ENCODE measurements at places on chromosomes 12 and 14. TPM values are rescaled to one million over a fixed set of nuclear protein-coding genes. Genes with fewer than 3 reads are reported as not detected.
A peak's percentile ranks its signal among the peaks of the same experiment; 100 is the strongest.

The SERPINA10 gene
- 0.03 TPM for total RNA-seq

The SERPINA9 gene
- total RNA-seq: not detected

The JAG2 gene
- 43.7 TPM for total RNA-seq

The OR6C2 gene
- total RNA-seq: not detected

GRCh38 chr12:114319422-114319821 lies 86.5 kb downstream of the TBX5 start:
- no peak for DNase-seq

DNA sequence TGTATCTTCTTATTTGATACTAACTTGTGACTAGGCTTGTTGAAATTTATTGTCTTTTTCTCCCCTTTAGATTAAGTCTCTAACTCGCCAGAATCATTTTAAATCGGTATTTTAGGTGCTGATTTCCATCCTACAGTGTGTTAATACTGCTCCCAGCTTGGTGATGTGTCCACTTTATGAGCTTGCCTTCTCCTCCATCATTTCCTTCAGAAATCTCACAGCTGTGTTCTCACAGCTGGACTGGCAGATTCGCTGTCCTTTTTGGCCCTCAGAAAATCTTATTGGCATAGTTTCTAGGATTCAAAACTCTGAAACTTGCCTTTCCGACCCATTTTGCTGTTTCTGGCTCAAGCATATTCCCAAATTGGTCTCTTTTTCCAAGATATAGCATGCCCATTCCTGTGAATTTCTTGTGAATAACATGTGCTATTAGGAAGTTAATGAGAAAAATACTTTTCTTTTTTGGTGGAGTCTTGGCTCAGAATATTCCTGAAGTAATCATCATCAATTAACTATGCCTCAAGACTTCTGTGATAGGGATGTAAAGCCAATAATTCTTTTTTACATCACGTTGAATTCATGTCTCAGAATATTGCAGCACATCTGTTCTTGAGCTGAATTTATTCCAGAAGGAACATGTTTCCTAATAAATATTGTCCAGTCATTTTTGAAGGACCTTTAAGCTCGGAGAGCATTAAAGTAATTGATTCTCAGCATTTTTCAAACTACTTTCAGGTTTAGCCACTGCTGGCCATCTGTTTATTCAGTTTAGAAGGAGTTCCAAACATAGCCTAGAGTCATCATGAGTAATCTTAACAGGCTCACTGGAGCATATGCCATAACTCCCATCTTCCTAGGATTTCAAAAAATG lies 50.0 kb upstream of the USP44 start:
- no peak for DNase-seq

GRCh38 chr12:1993341-1993740 lies 10.9 kb downstream of the DCP1B start:
- peak; percentile 70 for DNase-seq

GRCh38 chr12:125467363-125467762 lies 402.1 kb downstream of the AACS start:
- DNase-seq: no peak

Measured in Panc1 (cell line).